Islet precursor cell (in vitro differentiated cells): ENCODE measurements at places on chromosomes 5 and 9.

- no peak for DNase-seq
Measured at GRCh38 chr5:45639040-45639439, 57.1 kb downstream of the HCN1 start.

- DNase-seq, result no peak
Measured at GRCh38 chr9:76530458-76531110, 71.6 kb downstream of the GCNT1 start.

DNA sequence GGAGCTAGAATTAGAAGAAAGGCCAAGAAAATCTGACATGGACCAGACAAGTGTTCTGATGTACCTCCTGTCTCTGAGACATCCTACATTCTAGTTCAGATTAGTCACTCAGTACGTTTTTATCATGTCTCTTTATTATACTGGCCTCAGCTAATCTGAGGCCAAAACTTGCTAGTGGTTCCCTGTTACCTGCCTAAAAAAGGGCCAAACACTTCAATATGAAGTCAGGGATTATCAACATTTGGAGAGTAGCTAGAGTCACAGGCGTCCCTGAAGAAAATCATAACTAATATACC, 587.4 kb downstream of the PRELID2 start:
- no peak for DNase-seq

DNA sequence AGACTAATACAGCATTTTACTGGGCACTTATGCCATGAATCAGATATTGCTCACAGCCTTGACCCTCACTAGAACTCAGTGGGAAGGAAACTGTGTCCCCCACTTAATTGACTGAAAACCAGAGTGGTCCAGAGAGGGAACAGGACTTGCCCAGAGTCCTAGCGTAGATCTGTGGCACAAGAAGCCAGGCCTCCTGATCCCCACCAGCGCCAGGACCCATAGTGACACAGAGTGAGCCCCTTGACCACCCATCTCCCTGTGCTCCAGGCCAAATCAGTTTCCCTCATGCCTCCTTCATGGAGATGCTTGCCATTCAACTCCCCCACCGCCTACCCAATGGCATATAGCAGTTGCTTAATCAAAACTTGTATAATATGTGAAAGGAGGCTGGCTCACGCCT, 8.3 kb downstream of the KIF12 start:
- no peak for DNase-seq

GRCh38 chr5:132839426-132840301, 9.2 kb upstream of the SHROOM1 start:
- DNase-seq, result no peak

GRCh38 chr9:109616571-109617120, 118.5 kb upstream of the PTPN3 start:
- no peak for DNase-seq

GRCh38 chr5:125961150-125961549, 462.1 kb upstream of the GRAMD2B start:
- DNase-seq, result no peak

- peak; percentile 62 for DNase-seq
Measured at GRCh38 chr5:82222597-82223574, 55.3 kb downstream of the RPS23 start.

- no peak for DNase-seq
Measured at GRCh38 chr5:104763216-104763615, 1200.6 kb upstream of the NUDT12 start.

DNA sequence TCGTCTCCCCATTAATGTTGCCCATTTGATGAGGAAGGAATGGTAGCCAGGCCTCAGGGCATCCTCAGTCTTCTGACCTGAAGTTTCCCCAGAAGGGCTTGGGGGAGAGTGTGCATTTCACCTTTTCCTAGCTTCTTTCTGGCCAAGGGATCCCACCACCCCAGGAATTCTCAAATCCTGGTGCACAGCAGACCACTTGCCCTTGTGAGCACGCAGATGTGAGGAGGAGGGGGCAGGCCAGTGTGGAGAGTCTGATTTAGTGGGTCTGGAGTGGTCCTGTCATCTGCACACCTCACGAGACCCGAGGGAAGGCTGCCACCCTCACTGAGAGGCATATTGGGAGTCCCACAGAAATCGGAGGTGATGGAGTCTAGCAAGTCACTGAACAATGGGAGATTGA, 64.3 kb downstream of the CXXC5 start:
- peak; percentile 49 for DNase-seq

- no peak for DNase-seq
Measured at GRCh38 chr9:35828716-35829083, at the start of gene FAM221B. Gene FAM221B (minus strand): TSS chr9:35828732. CDS start chr9:35826161, 2,571 bp downstream.

GRCh38 chr5:170330568-170331054, 33.0 kb upstream of the LCP2 start:
- no peak for DNase-seq

DNA sequence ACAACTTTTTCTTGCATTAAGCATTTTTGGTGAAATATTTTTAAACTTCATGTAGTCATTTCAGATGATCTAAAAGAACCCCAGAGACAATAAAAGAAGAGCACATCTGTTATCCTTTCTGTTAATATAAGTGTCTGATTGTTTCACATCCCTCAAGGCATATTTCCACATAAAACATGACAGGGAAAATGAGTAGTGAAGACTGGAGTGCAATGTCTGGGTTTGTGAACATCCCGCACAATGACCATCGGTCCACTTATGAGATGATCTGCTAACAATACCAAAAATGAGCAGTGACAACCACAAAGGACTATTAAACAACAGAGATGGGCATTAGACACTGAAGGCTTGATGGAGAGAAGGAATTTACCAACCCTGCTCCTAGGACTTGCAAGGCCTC, 209.1 kb downstream of the NR2F1-AS1 start:
- no peak for DNase-seq

DNA sequence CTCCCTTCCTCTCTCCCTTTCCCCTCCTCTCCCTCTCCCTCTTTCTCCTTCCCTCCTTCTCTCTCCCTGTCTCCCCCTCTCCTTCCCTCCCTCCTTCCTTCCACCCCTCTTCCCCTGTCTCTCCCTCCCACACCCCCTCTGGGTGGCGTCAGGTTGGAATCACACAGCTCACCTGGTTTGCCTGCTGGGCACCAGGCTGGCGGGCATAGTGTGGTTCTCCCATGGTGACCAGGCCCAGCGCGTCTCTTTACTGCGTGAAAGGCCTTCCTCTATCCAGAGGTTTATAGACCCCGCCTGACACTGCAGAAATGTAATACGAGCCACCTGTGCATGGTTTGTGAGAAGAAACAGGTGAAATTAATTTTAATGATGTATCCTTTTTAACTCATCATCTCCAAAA, 76.2 kb downstream of the MRPL36 start:
- peak; percentile 36 for DNase-seq

DNA sequence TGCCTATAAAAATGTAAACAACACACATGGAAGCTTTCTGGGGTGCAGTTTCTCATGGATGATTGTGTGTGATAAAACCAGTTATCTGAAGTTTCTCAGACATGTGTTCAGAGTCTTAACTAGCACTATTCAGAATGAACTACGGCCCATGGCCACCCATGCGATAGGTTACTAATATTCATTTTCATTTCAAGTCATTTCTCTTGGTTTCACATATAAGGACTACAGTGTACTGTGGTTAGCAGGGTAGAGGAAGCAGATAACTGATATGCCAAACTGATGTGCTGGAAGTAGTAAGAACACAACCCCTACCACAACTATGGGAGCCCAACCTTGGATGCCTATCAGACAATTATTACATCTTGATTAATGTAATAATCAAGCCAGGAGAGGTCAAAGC, 372.1 kb downstream of the DTWD2 start:
- no peak for DNase-seq

DNA sequence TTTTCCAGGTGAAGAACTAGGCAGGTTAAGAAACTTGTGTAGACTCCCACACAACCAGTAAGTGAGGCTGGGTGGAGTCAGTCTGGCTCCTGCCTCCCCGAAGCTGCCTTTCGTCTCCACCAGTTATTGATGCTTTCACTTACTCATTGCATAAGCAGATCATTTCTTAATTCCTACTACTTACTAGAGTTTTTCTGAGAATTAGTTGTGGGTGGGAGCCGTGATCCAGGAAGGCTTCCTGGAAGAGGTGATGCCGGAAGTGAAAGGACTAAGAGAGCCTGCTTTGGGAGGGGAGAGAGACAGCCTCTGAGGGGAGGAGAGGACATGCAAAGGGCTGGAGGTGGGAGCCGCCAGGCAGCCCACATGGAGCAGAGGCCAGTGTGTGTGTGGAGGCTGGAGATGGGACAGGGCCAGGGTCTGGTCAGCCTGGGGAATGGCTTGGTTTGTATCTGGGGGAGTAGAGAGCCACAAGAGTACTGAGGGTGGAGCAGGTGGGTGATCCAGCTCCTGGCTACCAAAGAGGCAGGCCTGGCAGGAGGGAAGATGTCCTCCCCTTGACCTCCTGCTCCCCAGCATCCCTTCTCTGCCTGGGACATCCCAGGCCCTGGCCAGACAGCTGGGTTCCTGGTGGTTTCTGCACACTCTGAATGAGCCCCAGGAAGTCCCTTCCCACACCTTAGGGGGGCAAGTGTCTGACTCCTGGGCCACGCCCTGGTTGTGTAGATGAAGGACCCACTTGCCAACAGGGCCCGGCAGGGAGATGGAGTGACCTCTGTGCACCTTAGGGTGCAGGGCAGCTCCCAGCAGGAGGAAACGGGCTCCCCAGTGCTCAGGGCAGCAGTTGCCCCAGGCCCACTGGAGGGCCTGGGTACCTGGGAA, 12.2 kb upstream of the CARD19 start:
- peak; percentile 41 for DNase-seq

GRCh38 chr5:40660751-40661150, 19.0 kb upstream of the PTGER4 start:
- no peak for DNase-seq

- no peak for DNase-seq
Measured at GRCh38 chr9:136609838-136610311, 52.8 kb upstream of the EGFL7 start.

GRCh38 chr5:106827061-106827460, 843.7 kb downstream of the EFNA5 start:
- DNase-seq, result no peak

DNA sequence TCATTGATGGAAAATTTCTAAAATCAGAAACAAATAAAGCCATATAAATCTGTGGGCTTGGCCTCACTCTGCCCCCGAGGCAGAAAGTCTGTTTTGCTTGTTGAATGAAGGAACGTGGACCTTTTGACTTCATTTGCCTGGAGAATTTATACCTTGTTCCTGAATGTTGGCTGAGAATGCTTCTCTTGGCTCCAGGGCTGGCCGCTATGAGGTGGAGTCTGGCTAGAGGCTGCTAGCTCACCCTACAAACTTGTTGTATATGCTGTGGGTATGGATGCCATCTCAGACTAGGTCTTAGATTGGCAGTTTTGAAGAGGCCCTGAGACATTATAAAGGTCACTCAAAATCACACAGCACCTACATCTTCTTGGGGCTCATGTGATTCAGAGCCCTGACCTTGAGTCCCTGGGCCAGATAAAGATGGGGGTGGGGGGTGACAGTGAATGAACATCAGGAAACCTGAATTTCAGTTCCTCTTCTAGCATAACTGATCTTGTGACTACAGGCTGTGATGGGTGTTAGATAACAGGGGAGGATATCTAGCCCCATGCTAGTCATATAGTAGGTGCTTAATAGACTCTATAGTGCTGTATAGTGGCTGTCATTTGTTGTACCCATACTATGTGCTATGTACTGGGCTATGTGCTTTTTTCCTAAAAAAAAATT, 2.8 kb downstream of the GM2A start:
- no peak for DNase-seq

GRCh38 chr9:93207326-93207814, 23.4 kb downstream of the WNK2 start:
- no peak for DNase-seq

GRCh38 chr9:98992885-98993569, 49.3 kb downstream of the COL15A1 start:
- DNase-seq, result peak; percentile 36

DNA sequence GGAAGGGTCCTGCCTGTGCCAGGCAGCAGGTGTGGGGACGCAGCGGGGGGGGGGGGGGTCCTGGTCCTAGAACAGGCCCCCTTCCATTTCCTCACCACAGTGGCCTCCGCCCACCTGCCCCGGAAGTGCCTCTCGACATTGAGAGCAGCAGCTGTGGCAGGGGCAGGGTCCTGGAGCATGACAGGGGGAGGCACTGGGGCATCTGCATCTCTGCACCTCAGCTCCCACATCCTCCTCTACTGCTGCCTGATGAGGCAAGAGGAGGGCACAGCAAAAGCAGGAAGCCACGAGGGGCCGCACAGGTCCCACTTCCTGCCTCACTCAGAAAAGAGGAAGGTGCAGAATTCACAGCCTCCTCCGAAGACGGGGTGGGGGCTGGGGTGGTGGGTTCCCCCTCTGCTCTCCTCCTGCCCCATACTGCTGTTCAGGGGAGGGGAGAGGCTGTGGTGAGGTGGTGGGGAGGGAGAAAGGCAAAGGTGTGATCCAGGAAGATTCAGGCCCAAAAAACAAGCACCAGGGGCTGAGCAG, 14.8 kb downstream of the AKNA start:
- peak; percentile 48 for DNase-seq

GRCh38 chr9:21761309-21761901, 41.0 kb upstream of the MTAP start:
- DNase-seq, result no peak
